ENCODE measurements at places on chromosomes 13 and 19.

DNA sequence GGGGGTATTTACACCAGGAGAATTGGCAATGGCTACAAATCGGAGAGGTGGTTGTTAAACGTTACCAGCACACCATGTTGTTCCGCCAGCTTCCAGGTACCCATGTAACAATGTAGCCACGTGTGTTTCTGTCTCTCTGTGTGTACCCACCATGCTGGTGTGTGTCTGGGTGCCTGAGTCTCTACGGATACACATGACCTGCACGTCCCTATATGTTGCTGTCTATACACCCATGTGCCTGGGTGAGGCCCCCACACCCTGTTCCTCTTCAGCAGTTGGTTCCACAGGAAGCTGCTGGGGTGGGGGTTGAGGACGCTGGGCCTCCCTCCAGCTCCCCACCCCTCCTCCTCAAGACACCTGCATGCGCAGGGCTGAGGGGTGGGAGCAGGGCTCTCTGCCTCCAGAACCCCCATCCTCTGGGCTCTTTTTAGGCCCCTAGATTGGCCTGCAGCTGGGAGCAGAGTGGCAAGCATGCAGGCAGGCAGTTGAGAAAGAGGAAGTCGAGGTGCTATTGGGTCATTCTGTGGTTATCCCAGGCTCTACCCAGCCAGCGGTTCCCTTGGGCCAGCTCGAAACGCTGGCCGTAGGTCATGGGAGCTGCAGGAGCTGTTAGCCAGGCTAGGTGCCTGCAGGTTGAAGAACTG is at the start of gene ARHGEF18:
ARHGEF18 (plus strand) TSS at position 351 of the 644 bp plus-strand sequence. CDS start 13,954 bp downstream, outside the sequence.
- DNase-seq: no peak

- no peak for DNase-seq
Observed at GRCh38 chr13:67048084-67048820, 181.9 kb downstream of the PCDH9 start.

DNA sequence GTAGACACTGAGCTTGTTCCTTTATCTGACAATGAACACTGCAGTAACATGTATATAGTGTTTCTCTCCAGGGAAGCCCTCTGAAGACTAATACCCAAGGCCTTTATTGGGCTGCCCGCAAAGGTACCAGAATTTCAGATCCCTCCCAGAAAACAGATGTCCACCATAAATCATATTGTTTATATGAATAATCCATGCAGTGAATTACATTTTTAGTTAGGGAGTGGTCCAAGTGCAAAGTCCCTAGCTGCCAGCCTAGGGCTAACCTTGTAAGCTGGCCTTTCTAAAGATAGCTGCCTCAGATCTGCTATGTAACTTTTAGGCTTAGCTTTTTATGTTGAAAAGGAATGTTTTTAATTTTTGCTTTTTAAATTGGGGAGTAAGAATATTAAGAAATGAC is 44.7 kb downstream of the TDRD3 start:
- DNase-seq: no peak

- no peak for DNase-seq
Observed at GRCh38 chr13:36192166-36192565, 22.2 kb downstream of the SOHLH2 start.

- DNase-seq: no peak
Observed at GRCh38 chr19:42409477-42409876, 17.7 kb downstream of the LIPE start.

DNA sequence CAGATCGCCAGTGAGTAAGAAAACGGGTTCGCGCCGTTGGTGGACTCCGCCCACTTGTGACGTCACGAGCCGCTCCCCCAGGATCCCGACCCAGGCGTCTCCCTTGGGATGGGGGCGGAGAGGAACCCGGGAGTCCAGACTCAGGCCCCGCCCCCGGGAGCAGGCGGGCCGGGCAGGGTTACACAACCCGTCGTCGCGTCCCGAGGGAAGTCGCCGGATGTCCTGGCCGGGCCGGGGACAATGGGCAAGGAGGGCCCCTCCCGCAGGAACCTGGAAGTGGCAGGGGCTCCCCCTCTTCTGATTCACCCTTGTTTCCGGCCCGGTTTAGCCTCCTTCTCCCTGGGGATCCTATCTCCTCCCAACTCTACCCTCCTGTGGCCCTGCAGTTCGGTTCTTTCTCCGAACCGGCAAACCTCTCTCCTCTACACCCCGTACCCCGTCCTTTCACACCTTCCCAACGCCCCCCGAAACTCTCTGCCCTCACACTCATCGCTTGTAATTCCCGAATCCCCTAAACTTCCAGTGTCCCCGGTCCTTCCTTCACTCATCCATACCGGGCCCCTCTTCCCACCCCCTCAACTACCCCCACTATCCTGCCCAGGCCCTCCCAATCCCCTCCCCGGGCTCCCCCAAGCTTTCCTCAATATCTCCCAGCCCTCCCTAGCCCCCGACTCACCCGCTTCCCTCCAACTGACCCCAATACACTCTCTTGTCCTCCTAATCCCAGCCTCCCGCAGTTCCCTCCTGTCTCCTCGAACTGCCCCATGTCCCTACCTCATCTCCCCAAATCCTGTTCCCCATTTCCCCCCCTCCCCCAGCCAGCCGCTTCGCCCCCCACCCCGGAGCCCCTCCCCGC is 20.0 kb upstream of the ERCC1 start:
- peak; percentile 95 for DNase-seq

GRCh38 chr13:33537676-33538075 is 252.1 kb upstream of the STARD13 start:
- no peak for DNase-seq

GRCh38 chr13:28055357-28055756 is 45.0 kb downstream of the FLT3 start:
- no peak for DNase-seq

- DNase-seq: no peak
Observed at GRCh38 chr19:934197-934840, 8.5 kb downstream of the ARID3A start.

- no peak for DNase-seq
Observed at GRCh38 chr19:20067943-20068342, 9.9 kb upstream of the ZNF90 start.

GRCh38 chr19:31105761-31106160 is 243.5 kb downstream of the TSHZ3 start:
- no peak for DNase-seq

DNA sequence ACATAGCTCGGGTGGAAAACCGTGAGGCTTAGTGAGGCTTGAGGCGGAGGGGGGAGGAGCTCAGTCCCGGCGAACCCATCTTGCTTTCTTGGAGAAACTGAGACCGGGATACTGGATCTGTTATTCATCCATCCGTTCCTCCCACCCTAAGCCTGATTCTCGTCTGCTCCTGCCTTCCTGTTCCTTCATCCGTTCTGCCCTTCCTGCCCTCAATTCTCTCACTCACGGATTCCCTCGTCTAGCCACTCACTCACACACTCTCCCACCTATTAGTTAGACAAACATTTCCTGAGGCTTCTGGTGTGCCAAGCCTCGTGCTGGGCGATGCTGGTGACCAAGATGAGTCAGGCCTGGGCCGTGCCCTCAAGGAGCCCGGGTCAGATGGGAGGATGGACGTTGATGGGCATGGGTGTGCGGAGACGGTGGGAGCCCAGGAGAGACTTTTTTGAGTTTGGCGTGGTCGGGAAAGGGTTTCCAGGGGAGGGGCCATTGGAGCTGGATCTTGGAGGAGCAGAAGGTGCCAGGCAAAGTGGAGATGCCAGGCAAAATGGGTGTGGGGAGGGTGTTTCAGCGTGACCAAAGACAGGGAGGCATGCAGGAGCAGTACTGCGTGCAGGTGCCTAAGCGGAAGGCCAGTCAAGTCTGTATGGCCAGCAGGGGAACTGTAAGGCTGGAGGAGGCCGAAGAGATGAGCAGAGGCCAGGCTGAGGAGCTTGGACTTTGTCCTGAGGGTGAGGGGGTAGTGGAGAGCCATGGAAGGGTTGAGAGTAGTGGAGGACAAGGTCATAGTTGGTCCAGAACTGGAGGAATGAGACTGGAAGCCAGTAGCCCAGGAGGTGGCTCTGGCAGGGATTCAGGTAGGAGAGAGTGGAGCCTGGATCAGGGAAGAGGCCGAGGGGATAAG is 7.4 kb upstream of the CNFN start:
- DNase-seq: no peak

DNA sequence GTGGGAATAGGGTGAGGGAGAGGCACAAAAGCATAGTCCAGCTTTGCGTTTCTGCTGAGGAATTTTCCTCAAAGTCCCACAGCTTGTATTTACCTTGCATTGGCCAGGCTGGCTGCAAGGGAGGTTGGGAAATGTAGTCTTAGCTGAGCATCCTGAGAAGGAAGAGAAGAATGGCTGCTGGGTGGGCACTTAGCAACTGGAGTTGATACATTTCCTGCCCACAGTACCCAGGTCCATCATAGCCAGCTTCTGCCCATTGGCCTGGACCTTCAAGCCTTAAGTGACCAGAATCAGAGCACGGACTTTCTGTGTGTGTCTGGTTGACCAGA is 112.4 kb downstream of the SIPA1L3 start:
- no peak for DNase-seq

DNA sequence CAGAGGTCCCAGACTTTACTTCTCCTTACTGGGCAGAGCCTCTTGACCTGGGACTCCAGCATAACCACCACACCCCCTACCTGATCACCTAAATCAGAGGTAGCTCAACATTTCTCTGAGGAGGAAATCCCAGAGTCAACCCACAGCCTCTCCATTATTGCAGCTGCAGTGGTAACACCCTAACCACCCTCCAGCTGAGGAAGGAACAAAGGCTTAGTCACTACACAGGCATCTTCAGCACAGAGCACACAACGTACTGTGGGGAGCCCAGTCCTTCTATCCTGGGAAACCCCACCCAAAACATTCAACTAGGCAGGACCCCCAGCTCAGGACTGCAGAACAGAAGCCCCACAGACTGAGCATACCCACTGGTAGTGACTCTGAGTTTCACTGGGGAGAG is 824.7 kb upstream of the SLITRK5 start:
- no peak for DNase-seq

DNA sequence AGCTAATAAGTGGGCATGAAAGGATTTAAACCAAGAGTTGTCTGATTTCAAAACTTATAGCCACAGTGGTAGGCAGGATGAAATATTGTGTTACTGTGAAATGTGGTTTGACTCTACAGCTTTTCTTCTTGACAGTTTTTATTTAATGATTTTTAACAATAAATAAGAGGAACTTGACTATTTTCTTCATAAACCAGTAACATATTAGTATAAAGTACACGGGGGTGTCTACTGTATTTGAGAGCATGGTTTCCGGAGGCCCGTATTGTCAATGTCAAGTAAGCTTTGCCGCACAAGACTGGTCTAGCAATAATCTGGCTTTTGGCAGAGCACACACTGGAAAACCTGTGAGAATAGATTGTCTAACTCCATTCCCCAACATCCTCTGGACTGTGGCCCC is 894.5 kb downstream of the PCDH9 start:
- no peak for DNase-seq

GRCh38 chr19:42626181-42626580 is 31.5 kb upstream of the CEACAM8 start:
- DNase-seq: no peak

GRCh38 chr13:21595546-21595822 is 8.5 kb downstream of the MICU2 start:
- DNase-seq: no peak

GRCh38 chr13:61110732-61111131 is 304.9 kb downstream of the PCDH20 start:
- peak; percentile 10 for DNase-seq

DNA sequence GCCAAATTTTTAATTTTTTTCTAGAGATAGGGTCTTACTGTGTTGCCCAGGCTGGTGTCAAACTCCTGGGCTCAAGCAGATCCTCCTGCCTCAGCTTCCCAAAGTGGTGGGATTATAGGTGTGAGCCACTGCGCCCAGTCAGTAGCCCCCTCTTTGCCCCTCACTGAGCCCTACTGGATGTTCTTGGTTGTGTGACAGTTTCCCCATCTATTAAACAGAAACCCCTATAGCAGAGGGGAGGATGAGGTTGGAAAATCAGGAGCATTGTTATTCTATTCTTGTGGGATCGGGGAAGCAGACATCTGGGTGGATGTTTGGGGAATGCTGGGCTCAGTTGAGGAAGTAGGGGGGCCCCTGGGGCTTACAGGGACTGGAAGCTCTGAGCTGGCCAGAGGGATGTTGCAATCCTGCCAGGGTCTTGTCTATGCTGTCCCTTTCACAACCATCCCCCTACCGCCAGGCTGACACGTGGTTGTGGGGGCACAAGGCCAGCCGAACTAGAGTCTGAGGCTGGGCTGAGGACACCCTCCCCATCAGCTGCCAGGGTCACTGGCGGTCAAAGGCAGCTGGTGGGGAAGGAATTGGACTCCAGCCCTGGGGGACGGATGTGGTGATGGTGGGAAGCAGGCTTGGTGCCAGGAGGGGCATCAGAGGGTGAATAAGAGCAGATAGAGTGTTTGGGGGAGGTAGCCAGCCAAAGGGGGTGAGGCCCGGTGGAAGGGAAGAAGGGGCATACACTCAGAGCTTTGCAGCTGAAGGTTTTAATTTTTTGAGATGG is 10.9 kb downstream of the APOC1 start:
- no peak for DNase-seq

- DNase-seq: no peak
Observed at GRCh38 chr13:22372261-22372660, 701.4 kb downstream of the FGF9 start.

- DNase-seq: no peak
Observed at GRCh38 chr19:43675269-43675879, 5.4 kb upstream of the PLAUR start.

DNA sequence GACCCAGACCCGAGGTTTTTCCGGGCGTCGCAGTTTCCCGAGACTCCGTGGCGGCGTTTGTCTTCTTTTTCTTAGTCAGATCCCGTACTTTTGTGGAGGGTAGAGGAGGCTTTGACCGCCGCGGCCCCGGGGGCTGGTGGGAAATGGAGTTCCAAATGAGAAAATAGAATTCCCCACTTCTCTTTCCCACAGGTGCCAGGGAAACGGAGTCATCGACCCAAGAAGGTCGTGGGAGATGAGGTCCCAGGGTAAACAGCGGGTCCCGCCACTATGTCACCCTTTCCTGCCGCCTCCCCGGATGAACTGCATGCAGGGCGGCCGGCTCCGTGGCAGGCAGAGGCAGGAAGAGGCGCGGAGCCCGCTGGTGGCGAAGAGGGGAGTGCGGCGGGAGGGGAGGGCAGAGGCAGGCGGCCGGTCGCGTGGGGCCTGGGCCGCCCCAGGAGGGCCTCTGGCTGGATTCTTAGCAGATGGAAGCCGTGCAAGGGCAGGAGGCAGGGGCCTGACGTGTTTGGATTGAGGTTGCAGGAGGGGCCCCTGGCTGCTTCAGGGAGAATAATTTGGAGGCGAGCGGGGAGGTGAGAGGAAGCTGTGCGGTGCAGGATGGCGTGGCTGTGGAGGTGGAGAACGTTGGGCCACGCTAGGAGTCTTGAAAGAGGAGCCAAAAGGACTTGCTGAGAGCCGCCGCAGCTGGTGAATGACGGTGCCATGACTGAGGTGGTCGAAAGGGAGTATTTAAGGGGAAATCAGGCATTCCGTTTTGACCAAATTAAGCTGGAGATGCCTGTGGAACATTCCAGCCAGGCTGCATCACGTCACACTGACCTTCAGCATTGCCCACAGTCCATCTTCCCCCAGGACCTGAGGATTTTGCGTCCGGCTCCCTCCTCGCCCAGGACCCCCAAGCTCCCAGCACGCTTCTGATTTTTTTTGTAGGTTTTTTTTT is 11.7 kb downstream of the CYTH2 start:
- no peak for DNase-seq

GRCh38 chr19:48619692-48620585 is 633 bp downstream of the SPHK2 start:
- DNase-seq: no peak

- no peak for DNase-seq
Observed at GRCh38 chr19:4108767-4109625, 14.9 kb downstream of the MAP2K2 start.

- DNase-seq: no peak
Observed at GRCh38 chr13:61370520-61370919, 45.1 kb downstream of the PCDH20 start.

All from HTR-8/SVneo (cell line).